Ovary (tissue), 10 donors: ENCODE measurements at places on chromosomes 11 and 22.

- DNase-seq: no peak
These were observed 18.4 kb upstream of the OSBPL5 start for GRCh38 chr11:3183523-3183922.

- DNase-seq: no peak
These were observed 18.5 kb downstream of the MGAT3 start for GRCh38 chr22:39475337-39475736.

DNA sequence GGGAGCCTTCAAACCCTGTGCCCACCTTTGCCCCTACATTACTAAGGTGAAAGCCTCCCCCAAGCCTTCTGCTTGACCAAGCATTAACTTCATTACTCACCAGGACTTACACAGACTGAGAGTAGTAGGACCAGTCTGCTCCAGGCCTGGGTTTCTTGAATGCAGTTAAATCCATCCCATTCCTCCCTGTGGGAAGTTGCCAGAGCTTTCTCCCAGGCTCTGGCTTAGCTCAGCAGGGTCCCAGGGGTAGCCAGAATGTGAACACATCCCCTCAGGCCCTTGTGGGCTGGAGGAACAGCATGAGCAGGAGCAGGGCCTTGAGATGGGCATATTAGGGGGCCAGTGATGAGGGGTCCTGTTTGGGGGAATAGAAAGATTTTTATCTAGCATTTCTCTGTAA lies 59.9 kb downstream of the RRM1 start:
- DNase-seq: no peak

DNA sequence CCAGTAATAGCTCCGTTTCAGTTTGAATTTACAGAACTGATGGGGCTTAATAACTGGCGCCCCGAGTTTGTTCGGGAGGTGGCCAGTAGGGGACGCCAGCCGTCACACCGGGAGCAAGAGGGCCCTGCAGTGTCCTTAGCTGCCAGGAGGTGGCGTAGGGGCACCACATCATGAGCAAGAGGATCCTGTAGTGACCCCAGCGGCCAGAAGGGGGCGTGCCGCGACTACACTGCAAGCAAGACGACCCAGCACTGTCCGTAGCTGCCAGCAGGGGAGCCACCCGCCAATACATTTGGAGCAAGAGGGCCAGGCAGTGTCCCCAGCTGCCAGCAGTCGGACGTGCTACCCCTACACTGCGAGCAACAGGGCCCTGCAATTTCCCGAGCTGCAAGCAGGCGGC lies 663.7 kb upstream of the B3GAT1 start:
- DNase-seq: peak; percentile 49

DNA sequence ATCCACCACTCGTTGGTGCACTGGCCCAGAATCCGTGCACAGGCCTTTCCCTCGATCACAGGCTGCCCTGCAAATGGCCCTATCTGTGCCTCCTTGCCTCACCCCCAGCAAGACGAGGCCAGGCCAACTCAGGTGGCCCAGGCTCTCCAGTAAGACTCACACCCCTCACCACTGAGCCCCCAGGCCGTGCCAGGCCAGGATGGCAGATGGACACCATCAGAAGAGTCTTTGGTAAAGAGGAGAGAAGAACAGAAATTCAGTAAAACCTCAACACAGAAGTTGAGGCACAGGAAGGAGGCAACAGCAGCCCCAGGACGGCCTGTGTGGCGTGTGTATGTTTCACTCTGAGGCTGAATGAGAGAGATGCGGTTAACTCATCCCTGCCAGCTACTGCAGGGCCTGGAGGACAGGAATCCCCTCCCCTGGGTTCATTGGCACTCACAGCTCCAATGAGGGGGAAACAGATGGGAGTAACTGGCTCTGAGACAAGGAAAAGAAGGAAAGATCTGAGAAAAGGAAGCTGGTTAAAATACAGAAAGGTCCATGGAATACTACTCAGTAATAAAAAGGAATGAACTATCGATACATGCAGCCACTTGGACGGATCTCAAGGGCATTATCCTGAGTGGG lies 54.1 kb upstream of the WNT11 start:
- DNase-seq: no peak

- no peak for DNase-seq
These were observed 124.3 kb upstream of the ASPHD2 start for GRCh38 chr22:26304730-26305129.

DNA sequence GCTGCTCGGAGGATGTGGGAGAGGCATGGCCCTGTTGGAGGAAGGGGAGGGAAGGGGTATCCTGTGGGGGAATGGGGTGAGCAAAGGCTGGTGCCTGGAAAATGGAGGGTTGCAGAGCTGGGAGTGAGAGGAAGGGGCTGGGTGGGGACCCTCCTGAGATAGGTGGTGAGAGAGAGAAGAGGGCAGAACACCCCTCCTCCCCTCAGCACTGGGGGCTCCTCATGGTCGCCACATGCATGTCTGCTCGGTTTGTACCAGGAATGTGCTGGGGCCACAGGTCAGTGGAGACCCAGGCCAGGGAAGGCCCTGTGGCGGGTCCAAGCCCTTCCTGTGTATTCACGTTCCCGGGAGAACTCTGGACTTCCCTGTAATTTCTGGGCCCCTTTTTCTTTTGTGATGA lies 27.8 kb upstream of the ACR start:
- DNase-seq: no peak

DNA sequence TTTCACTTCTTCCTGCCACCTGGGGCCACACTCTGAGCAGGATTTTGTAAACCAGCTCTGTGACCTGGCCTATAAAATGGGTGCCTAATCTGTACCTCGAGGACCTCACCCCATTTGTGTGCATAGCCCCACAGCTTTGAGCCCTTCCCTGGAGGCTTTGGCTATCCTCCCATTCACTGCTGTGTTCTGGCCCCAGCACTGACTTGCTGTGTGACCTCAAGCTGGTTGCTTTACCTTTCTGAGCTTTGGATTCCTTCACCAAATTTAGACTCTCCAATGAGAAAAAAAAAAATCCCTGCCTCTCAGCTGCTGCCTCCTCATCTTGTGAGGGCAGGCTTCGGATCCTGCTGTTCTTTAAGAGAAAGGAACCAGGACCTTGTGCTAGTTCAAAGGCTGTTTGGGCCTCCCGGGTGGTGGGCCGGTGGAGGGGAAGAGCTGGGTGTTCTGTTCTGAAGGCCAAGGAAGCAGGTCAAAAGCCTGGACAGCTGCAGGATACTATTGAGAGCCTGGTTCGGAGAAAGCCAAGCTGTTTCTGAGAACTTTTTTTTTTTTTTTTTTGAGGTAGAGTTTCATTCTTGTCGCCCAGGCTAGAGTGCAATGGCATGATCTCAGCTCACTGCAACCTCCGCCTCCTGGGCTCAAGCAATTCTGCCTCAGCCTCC lies 1.1 kb upstream of the PYGM start:
- DNase-seq: no peak

DNA sequence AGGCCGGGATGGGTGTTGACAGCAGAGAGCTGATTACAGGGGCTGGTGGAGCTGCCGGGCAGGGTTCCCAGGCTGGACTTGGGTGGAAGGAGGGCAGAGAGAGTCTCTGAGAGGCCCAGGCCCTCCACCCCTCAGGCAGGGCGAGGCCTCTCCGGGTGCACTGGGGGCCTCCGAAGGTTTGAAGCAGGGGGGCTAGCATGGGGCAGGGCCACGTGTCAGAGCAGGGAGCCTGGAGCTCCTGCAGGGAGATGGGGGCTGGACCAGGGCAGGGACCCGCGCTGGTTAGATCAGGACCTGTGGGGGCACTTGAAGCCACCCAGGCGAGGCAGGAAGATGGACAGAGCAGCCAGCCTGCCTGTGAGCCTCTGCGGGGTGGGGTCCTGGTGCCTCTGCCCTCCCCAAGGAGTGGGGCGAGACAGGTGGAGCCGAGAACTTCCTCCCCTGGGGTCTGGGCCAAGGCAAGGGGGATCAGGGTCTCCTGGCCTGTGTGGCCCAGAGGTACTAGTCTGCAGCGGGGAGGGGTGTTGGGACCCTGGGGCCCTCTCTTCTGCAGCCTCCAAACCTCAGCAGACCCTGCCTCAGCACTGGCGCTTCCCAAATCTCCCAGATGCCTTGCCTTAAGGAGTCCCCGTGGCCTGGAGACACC lies 911 bp downstream of the PANX2 start:
- DNase-seq: peak; percentile 36
